Natural killer cell treated with Interleukin-12 subunit alpha and Interleukin-12 subunit beta and Interleukin-15 and Interleukin-18, amount 100 ng/mL, for 72 hours (primary cell): ENCODE measurements at places on chromosomes 1 and 21. TPM values are rescaled to one million over a fixed set of nuclear protein-coding genes. Genes with fewer than 3 reads are reported as not detected.
A peak's percentile ranks its signal among the peaks of the same experiment; 100 is the strongest.

- DNase-seq = no peak
These were observed 2.7 kb downstream of the C1QTNF12 start for GRCh38 chr1:1243807-1244191.

- DNase-seq = no peak
These were observed 43.2 kb downstream of the CNN3 start for GRCh38 chr1:94883691-94884090.

- no peak for DNase-seq
These were observed 24.2 kb upstream of the NPL start for GRCh38 chr1:182765391-182765790.

- DNase-seq = no peak
These were observed 19.2 kb downstream of the SFT2D2 start for GRCh38 chr1:168245042-168245441.

GRCh38 chr1:182207300-182207699 lies 145.8 kb upstream of the ZNF648 start:
- DNase-seq = no peak

GRCh38 chr1:51264451-51264850 lies 28.4 kb downstream of the RNF11 start:
- DNase-seq = no peak

- peak; percentile 50 for DNase-seq
These were observed 25.5 kb upstream of the TNFRSF1B start for GRCh38 chr1:12141163-12141850.

RGS13 gene
- 1.1 TPM for total RNA-seq
